ENCODE measurements at places on chromosomes 5 and 9.

DNA sequence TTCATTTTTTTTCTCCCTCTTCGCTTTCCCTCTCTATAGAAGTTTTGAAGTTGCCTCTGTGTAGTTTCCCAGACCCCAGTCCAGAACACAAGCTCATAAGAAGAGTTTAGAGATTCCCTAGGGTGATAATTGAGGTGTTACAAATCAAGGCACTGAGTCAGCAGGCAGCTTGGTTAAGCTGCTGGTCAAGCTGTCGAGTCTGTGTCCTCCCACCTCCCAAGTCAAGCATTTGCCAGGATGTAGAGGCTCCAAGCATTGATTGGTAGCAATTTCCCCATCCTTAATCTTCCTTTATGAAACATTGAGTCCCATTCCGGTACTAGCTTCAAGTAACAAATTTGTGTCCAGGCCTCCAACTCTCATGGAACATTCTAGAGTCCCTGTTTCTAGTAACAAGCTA, 47.5 kb upstream of the SLC1A1 start:
- DNase-seq: no peak

GRCh38 chr5:171663311-171664085, 122.1 kb upstream of the SMIM23 start:
- no peak for DNase-seq

GRCh38 chr5:172377856-172378255, 76.5 kb downstream of the SH3PXD2B start:
- DNase-seq: no peak

DNA sequence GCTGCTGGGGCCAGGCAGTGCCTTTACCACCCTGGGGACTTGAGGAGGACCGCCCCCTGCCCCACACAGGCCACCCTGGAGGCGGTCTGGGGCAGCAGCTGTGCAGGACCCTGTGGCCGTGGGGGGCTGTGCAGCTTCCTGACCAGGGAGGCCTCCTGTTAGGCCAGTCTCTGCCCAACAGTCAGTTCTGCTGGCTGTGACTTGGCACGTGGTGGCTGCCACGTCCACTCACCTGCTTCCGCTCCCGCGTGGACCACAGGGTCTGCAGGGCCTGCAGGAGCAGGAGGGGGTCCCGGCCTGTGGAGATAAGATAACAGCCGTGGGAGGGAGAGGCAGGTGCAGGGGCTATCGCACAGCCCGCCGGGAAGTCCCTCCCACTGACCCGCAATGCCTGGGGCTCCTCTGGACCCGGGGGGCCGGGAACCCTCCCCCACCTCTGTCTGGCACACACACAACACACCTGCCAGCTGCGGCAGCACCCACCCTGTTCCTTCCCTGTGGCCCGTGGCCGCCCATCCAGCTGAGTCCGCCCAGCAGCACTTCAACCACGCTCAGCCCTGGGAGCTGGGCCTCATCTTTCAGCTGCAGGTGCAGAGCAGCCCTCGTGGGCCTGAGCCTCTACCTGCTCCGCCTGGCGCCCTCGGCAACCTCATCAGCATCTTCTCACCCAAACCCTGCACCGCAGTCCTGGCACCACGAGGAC, 39.7 kb downstream of the EXD3 start:
- no peak for DNase-seq

- no peak for DNase-seq
These were observed 78.2 kb downstream of the SNX18 start for GRCh38 chr5:54595721-54596120.

DNA sequence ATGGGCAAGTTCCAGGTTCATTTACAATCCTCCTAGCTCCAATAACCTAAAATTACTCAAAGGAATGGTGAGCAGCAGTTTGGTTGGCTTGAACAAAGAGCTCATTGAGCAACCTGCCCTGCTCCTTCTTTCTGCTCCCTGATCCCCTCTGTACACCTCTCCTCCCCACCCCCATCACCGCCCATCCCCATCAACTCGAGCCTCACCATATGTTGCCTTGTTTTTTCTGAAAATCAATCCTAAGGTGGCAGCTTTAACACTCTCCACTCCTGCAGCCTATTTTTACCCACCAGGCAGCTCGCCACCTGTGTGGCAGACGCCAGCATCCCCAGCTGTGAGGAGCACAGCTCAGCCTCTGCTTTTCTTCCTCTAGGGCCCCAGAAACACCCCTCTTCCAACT, 533.4 kb upstream of the BRINP1 start:
- no peak for DNase-seq

DNA sequence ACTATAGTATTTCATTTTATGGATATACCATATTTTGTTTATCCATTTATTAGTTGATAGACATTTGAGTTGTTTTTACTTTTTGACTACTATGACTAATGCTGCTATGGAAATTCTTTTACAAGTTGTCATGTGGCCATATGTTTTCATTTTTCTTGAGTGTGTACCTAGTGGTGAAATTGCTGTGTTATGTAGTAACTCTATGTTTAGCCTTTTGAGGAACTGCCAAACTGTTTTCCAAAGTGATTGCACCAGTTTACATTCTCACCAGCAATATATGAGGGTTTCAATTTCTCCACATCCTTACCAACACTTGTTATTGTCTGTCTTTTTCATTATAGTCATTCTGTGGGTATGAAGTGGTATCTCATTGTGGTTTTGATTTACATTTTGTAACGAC, 75.4 kb downstream of the GRIA1 start:
- DNase-seq: no peak

DNA sequence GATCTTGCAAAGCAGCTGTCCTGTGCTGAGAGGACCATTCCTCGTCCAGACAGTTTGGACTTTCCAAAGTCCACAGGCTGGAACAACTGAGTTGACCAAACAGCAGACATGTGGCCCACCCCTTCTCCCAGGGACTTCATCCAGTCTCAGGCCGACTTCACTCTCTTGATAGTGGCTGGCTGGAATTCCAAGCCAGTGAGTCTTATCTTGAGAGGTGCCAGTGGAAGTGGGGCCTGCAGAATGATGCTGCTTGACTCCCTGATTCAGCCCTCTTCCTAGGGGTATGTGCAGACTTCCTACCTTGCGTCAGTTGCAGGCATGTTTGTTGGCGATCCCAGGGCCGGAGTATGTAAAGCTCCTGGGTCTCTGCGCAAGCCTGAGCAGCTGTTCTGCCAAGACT, 131.4 kb upstream of the TSLP start:
- DNase-seq: no peak

GRCh38 chr5:19795218-19795617, 192.8 kb downstream of the CDH18 start:
- DNase-seq: no peak

Measured in activated T-cell treated with anti-CD3 and anti-CD28 coated beads, Interleukin-2, amount 50 U/mL, for 24 hours (primary cell).